Activated naive CD4-positive, alpha-beta T cell treated with anti-CD3 and anti-CD28 coated beads, Interleukin-2, amount 50 U/mL, for 72 hours (primary cell): ENCODE measurements at places on chromosomes 3 and 15.

GRCh38 chr3:179446501-179446900, 4.8 kb downstream of the GNB4 start:
- DNase-seq, result no peak

GRCh38 chr3:43499256-43499655, 122.6 kb downstream of the ANO10 start:
- DNase-seq, result no peak

GRCh38 chr15:42903388-42904324, 16.9 kb downstream of the TTBK2 start:
- no peak for DNase-seq

DNA sequence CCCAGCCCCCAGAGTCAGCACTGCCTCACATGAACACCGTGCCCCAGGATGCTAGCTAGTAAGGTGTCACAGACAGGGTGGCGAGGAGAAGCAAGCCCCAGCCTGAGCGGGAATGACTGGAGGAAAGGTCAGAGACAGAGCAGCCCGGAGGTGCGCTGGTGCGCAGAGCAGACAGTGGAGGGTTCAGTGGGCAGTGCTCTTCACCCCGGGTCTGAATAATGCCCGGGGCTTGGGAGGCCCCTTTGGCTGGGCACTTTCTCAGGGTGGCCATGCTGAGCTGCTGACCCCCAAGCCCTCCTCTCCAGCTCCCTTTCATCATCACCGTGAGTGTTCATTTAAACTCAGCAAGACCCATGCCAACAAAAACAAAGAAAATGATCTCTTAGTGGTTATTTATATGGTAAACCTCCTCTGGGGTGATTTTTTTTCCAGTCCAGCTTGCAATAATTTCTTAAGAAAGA, 110.8 kb downstream of the VGLL4 start:
- DNase-seq, result no peak

DNA sequence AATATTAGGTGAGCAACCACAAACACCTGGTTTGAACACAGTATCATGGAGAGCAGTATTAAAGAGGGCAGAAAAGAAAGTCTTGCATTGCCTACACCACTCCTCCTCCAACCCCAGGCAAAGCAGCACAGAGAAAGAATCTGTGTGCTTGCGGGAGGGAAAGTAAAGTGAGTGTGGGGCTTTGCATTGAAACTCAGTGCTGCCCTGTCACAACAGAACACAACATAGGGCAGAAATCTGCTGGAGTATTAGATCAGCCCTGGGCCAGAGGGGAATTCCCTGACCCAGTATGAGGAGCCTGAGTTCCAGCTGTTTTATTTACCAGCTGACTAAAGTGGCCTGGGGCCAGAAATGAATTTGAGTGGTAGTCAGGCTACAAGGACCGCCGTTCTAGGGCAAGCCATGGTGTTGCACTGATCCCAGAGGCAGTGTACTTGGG, 75.5 kb downstream of the SPATA16 start:
- DNase-seq, result no peak
